H1 (cell line): ENCODE measurements at places on chromosomes 1 and 21. TPM values are rescaled to one million over a fixed set of nuclear protein-coding genes. Genes with fewer than 3 reads are reported as not detected.

DNA sequence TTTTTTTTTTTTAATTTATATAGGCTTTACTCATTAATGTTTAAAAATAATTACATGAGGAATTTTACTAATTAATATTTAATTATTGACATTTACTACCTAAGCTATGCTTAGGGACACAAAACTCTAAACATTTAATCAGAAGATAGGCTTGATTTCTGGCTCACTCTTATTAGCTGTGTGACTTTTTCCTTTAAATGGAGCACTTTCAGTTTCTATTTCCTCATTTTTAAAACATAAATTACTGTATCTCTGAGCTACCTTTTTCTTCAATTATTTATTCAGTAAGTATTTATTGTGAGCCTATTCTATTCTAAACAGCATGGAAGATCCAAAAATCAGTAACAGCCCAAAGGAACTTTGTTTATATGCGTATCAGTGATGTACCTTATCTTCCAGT, 40.5 kb downstream of the MAP3K7CL start:
- no peak for DNase-seq
- H3K36me3 ChIP-seq, result no peaks in the 10 kb centered on the region
- H3K4me1 ChIP-seq, result no peaks in the 10 kb centered on the region
- H3K27me3 ChIP-seq, result no peaks in the 10 kb centered on the region

DNA sequence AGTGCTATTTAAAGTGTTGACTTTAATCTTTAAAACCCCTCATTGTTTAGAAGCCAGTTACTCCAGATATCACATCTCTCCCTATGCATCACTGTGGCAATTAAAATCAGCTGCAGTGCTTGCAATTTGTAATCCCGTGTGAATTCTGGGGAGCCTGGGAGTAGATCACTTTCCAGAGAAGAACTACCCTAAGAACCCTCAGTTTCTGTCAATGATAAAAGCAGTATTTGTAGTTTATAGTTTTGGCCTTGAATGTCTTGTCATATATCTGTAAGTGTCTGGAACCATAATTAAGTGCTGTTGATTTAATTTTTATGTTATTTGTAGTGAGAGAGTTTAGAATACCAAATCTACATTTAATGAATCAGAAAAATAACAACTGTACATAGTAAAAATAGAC, 5.5 kb upstream of the SPAG17 start:
- H3K4me3 ChIP-seq, result no peak overlapping the region
- no peak overlapping the region for H3K27ac ChIP-seq
- H3K36me3 ChIP-seq, result no peaks in the 10 kb centered on the region
- H3K4me1 ChIP-seq, result no peaks in the 10 kb centered on the region
- no peak for DNase-seq
- no peaks in the 10 kb centered on the region for H3K27me3 ChIP-seq

DNA sequence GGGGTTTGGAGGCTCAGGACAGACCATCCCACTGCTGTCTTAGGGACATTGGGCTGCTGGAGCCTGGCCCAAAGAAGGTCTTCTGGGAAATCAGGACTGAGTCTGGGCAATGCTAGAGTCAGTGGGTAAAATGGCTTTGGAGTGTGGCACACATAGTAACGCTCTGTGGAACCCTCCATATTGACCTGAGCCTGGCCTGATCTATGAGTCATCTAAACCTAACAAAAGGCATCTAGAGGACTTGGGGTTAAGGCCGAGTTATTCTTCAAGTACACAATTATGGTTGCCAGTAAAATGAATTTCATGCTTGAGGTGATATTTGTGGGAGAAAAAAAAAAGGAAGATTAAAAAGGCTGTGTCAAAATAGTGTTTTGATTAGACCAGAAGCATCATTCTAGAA, 77.7 kb downstream of the ST6GALNAC5 start:
- no peak for DNase-seq
- no peak overlapping the region for H3K27ac ChIP-seq
- H3K27me3 ChIP-seq, result no peaks in the 10 kb centered on the region
- no peaks in the 10 kb centered on the region for H3K36me3 ChIP-seq
- H3K4me3 ChIP-seq, result no peak overlapping the region

- H3K4me1 ChIP-seq, result no peaks in the 10 kb centered on the region
- no peaks in the 10 kb centered on the region for H3K36me3 ChIP-seq
- H3K27ac ChIP-seq, result no peak overlapping the region
- DNase-seq, result no peak
Measured at GRCh38 chr1:108570128-108570527, 10.2 kb downstream of the EEIG2 start.

DNA sequence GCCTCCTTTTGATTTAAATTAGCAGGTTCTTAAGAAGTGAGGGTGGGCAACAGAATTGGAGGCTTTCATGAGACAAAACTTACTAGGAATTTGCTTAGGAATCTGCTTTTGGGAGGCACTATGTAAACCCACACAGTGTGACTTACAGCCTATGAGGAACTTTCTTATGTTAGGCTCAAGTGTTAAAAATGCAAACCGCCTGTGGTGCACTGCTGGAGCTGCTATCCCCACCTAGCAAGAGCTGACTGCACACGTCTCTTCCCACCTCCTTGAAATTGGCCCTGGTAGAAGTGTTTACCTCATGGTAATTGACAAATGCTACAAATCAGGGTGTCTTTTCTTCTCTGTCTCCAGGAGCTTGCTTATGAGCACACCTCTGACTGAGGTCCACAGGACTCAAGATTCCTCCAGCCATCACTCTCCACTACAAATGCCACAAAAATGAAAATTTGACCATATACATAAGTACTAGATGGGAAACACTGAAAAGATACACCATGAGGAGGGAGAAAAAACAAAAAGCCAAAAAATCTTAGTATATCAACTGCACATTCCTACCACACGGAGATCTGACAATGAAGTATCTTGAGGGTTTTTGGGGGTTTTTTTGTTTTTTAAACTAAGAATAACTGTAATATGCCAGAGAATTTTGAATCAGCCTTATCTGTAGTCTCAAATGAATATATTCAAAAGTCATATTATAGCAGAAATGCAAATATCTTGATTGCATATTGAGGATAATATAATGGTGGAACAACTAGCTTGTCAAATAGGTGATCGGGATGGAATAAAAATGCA, 18.2 kb upstream of the NPL start:
- DNase-seq, result no peak
- H3K36me3 ChIP-seq, result no peaks in the 10 kb centered on the region
- no peak overlapping the region for H3K4me3 ChIP-seq

DNA sequence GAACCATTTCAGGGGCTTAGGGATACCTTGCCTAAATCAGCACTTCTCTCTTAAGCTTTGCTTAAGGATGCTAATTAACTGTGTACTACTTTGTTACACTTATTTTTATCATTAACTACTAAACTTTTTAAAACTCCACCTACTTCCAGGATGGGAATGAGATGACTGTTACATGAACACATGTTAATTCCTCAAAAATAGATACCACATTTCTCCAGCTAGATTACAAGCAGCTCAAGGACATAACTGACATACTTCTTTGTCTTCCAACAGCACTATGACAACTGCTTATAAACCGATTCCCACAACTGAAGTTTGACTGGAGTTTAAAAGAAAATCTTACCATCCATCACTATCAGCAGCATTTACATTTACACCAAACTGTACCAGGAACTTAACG, 53.7 kb downstream of the TP53BP2 start:
- no peak for DNase-seq
- H3K4me1 ChIP-seq, result no peaks in the 10 kb centered on the region
- no peaks in the 10 kb centered on the region for H3K27me3 ChIP-seq
- H3K36me3 ChIP-seq, result peaks cover 22% of the 10 kb centered on the region
- H3K4me3 ChIP-seq, result no peak overlapping the region
- H3K27ac ChIP-seq, result no peak overlapping the region

DNA sequence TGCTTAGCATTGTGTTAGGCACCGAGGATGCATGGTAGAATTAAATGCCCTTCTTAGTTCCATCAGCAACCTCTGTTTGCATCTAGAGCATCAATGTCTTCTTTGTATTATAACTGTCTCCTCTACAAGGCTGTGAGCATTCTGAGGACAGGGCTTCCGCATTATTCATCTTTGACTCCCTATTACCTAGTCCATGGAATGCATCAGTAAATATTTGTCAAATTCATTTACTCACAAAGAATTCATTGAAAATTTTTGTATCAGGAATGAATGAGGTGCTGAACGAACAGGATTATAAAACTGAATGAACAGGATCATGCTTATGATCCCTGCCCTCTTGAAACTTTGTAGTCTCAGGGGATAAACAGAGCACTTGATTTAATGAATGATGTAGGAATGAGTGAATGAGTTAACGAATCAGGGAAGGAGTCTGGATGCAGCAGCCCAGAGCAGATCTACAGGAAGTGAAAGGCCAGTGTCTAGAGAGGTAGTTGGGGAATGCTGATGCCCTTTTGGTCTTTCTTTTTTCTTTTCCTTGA, 2.8 kb downstream of the RHBDL2 start:
- H3K4me1 ChIP-seq, result peaks cover 9% of the 10 kb centered on the region
- DNase-seq, result no peak
- no peak overlapping the region for H3K4me3 ChIP-seq
- H3K27me3 ChIP-seq, result no peaks in the 10 kb centered on the region
- no peak overlapping the region for H3K27ac ChIP-seq
- no peaks in the 10 kb centered on the region for H3K36me3 ChIP-seq

- no peak overlapping the region for H3K4me3 ChIP-seq
- no peaks in the 10 kb centered on the region for H3K36me3 ChIP-seq
- H3K27ac ChIP-seq, result no peak overlapping the region
- peaks cover 7% of the 10 kb centered on the region for H3K4me1 ChIP-seq
- DNase-seq, result no peak
Measured at GRCh38 chr1:228163776-228164519, 1.7 kb upstream of the IBA57 start.

GRCh38 chr1:111275079-111275478, 15.6 kb upstream of the CHIA start:
- H3K4me3 ChIP-seq, result no peak overlapping the region
- H3K27ac ChIP-seq, result no peak overlapping the region
- no peaks in the 10 kb centered on the region for H3K36me3 ChIP-seq
- no peak for DNase-seq
- H3K4me1 ChIP-seq, result peaks cover 13% of the 10 kb centered on the region

GRCh38 chr1:93878501-93878888, 511 bp downstream of the DNTTIP2 start:
- DNase-seq, result no peak
- peak overlapping the region; percentile 99 for H3K4me3 ChIP-seq
- peak overlapping the region; percentile 86 for H3K27ac ChIP-seq
- H3K27me3 ChIP-seq, result no peaks in the 10 kb centered on the region

DNA sequence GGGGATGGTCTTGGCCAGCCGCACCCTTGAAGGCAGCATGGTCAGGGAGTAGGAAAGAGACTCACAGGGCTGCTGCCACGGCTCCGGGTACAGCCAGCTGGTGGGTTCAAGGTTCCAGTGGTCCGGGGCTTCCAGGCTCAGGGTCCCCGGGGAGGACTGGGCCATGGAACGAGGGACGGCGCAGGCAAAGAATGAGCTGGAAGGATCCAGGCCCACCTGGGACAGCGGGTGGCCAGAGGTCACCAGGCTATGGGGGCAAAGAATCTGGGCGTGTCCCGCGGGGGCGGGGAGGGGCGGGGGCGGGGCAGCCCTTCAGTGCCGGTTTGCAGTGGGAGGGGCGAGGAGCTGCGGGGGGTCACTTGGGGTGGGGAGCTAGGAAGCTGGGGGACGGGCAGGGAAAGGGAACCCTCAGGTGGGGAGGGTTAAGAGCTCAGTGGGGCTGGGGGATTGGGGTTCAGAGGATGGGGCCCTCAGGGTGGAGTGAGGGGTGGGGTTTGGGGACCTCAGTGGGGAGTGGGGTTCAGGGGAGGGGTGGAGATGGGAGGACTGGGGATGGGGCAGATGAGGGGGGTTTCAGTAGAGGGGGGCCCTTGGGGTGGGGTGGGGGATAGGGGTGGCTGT, at the start of gene DNMT3L:
TSS of gene DNMT3L (minus strand) at position 223 of the 621 bp plus-strand sequence. CDS start 638 bp downstream, outside the sequence.
- H3K27me3 ChIP-seq, result no peaks in the 10 kb centered on the region
- H3K4me3 ChIP-seq, result no peak within 1 kb of the TSS
- H3K27ac ChIP-seq, result no peak within 1 kb of the TSS
- peaks cover 5% of the 10 kb centered on the region for H3K4me1 ChIP-seq
- no peak for DNase-seq

DNA sequence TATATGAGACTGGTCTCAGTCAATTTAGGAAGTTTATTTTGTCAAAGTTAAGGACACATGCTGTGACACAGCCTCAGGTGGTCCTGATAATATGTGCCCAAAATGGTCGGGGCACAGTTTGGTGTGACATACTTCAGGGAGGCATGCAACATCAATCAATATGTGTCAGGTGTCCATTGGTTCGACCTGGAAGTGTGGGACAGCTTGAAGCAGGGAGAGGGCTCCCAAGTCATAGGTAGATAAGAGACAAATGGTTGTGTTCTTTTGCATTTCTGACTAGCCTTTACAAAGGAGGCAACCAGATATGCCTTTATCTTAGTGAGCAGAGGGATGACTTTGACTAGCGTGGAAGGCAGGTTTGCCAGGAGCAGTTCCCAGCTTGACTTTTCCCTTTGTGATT, 4.5 kb upstream of the ERVH48-1 start:
- H3K27me3 ChIP-seq, result no peaks in the 10 kb centered on the region
- no peak overlapping the region for H3K27ac ChIP-seq
- no peak for DNase-seq
- H3K4me1 ChIP-seq, result no peaks in the 10 kb centered on the region

DNA sequence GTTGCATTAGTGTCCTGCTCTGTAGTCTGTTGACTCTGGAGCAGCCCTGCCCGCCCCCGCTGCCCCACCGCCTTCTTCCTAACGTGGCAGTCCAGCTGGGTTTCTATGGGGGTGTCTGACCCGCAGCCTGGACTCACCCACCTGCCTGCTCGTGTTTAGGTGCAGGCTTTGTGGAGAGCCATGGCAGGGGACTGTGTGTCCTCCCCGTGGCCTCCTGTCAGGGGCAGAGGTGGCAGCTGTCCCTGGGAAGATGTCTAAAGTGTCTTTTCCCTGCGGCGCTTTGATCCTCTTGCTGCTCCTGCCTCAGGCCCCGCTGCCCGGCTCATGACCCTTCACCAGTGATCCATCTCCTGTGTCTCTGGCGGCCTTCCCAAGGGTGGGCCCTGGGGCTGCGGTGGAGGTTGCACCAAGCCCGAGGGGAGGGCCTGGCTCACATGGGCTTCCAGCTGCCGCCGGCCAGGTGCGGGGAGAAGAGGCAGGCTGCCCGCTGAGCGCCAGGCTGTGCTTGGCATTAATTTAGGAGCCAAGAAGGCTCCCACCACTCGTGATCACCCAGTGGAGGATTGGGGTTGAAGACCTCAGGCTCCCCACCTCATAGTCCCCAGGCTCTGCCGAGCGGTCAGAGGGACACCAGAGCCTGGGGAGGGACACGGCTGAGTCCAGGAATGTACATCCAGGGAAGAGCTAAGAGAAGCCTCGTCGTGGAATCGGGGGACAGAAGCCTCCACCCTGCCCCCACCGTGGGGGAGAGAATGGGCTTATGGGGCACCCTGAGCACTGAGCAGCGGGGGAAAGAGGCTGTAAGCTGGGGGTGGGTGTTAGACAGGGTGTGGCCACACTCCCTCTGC, 44.1 kb downstream of the COL18A1 start:
- peaks cover 8% of the 10 kb centered on the region; the same call in 1 of the 2 replicates for H3K36me3 ChIP-seq
- H3K27me3 ChIP-seq, result no peaks in the 10 kb centered on the region
- DNase-seq, result no peak
- no peak overlapping the region for H3K27ac ChIP-seq
- H3K4me3 ChIP-seq, result no peak overlapping the region
- no peaks in the 10 kb centered on the region for H3K4me1 ChIP-seq

ADAMTSL4 gene
- 4.2 and 5.9 TPM in 2 replicates for polyA plus RNA-seq

SYT2 gene
- 2.8 and 3.3 TPM in 2 replicates for polyA plus RNA-seq

CNIH3 gene
- 2.8 and 3.7 TPM in 2 replicates for polyA plus RNA-seq

OR10Z1 gene
- not detected in 2 replicates for polyA plus RNA-seq
